CD4-positive, alpha-beta T cell treated with Interleukin-15 for 1 hour (primary cell): ENCODE measurements at places on chromosomes 6 and 20.

- no peak for DNase-seq
Measured at GRCh38 chr6:53724501-53724900, 58.9 kb upstream of the KLHL31 start.

GRCh38 chr6:87243812-87244211 is 78.6 kb upstream of the SMIM8 start:
- DNase-seq = no peak

GRCh38 chr20:34946661-34947060 is 8.9 kb downstream of the GSS start:
- no peak for DNase-seq

DNA sequence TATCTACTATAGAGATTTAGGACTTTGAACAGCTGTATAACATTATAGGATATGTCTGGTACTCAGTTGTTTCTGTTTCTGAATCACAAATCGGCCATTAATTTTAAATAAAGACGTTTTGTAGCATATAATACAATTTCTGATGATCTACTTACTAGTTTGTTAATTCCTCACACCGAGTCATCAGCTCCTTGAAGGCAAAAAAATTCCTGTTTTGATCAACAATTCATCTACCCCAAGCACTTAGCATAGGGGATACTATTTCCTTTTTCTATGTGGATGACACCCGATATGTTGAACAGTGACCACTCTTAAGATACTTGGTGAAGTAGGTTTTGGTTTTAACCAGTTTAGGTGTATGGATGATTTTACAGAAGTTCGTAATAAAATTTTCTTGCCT is 107.3 kb downstream of the NCOA3 start:
- DNase-seq = no peak

GRCh38 chr6:41200296-41200900 is 551 bp downstream of the TREML2 start:
- peak; percentile 85 for DNase-seq

DNA sequence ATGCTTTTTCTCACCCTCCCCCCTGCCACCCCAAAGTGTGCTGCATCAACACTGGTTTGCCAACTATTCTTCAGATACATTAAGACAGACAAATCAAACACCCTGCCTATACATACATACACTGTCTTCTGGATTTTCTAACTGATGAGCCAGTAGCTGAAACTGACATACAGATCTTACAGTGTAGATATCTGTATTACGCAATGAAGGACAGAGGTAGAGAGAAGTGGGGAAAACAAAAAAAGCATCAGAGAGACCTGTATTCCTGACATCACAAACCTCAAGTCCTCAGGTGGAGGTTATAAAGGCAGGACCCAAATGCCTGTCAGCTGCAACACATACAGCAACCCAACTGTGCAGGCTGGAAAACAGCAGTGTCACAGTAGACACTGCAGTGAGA is 535.4 kb downstream of the HACE1 start:
- DNase-seq = no peak

GRCh38 chr6:53487080-53487479 is 57.8 kb downstream of the GCLC start:
- DNase-seq = no peak

DNA sequence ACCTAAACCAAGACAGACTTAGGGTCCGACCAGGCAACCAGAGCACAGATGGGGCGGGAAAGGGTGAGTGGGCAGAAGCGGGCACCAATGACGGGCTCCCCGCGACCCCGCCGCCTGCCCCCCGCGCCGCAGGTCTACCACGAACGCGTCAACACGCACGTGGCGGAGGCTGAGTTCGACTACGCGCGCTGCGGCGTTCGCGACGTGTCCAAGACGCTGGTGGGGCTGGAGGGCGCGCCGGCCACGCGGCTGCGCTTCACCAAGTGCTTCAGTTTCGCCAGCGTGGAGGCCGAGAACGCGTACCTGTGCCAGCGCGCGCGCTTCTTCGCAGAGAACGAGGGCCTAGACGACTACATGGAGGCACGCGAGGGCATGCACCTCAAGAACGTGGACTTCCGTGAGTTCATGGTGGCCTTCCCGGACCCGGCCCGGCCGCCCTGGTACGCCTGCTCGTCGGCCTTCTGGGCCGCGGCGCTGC is 5.1 kb downstream of the TMEM151B start:
- no peak for DNase-seq

- no peak for DNase-seq
Measured at GRCh38 chr20:56392881-56393482, 537 bp downstream of the CSTF1 start.

- DNase-seq = no peak
Measured at GRCh38 chr6:89555031-89555430, 83.5 kb downstream of the LYRM2 start.

DNA sequence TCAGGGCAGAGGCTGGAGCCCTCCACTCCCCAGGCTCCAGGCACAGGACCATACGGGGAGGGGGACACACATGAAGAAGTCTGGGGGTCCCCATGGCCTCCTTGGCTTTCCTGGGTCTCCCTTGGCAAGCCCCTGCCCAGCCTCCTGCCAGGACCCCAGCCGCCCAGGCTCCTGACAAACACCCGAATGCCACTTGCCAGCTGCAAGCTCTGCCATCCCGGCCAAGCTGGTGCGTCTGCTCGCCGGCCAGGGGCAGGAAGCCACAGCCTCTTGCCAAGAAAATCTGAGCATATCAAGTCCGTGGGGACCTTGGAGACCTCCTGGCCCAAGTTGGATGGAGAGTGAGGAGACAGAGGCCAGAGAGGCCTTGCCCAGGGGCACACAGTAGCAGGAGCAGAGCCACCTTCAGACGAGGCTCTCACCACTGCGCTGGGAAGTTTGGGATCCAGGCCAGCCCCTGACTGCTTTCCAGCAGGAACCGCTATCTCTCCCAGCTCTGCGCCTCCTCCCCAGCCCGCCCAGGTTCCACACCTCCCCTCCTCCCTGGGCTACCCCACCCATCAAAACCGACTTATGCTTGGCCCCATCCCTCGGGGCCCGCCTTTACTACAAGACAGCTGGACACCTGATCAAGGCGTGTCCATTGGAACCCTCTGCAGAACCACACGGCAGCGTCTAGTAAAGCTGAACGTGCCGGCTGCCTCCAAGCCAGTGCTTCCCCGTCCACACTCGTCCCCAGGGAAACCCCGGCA is 80.2 kb downstream of the GRM4 start:
- DNase-seq = no peak

DNA sequence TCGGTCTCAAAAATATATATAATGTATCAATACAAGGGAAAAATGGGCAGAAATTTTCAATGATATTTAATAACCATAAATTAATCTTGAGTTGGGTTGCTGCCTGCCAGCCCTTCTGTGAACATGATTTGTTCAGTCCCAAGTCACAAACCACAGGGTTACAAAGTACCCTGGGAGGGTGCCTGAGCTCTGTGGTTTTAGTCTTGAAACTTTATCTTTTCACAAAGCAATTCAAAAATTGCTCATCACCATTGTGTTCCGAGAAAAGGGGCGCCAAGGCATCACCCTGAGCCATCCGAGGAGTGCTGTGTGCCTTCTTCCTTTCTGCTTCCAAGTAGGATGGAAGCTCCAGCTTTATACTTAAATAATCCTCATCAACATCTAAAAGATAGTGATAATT is 141.6 kb upstream of the AKAP12 start:
- DNase-seq = no peak

- DNase-seq = no peak
Measured at GRCh38 chr20:58146081-58146745, 82.2 kb downstream of the ANKRD60 start.

DNA sequence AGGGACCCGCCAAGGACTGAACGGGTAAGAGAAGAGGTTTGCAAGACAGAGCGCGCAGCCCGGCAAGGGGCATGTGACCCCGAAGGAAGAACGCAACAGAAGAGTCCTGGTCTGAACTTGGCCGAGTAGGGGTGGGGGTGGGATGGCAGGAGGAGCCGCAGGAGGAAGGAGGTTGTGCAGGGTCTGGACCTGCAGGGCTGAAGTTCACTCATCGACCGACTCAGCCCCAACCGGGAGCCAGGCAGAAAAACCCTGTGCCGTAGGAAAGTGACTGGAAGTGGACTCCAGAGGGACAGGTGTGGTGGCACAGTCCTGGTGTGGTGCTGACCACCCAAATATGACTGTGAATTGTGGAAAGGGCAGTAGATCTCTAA is 15.2 kb downstream of the ADISSP start:
- DNase-seq = no peak

DNA sequence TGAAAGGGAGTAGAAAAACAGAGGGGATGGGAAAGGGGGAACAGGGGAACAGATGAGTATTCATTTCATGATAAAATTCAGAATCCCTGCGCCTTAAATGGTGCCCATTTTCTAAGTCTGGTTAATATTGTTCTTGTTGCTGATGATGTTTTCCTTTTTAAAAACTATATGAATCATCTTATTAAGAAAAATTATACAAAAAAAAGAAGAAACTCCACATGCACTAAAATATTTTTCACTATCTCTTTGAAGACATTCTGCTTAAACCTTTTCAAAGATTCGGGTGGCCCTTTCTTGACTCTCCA is 1.1 kb upstream of the TFAP2B start:
- DNase-seq = no peak

GRCh38 chr6:145141572-145141971 is 593.7 kb downstream of the EPM2A start:
- no peak for DNase-seq

- no peak for DNase-seq
Measured at GRCh38 chr20:10985536-10985935, 311.7 kb upstream of the JAG1 start.

DNA sequence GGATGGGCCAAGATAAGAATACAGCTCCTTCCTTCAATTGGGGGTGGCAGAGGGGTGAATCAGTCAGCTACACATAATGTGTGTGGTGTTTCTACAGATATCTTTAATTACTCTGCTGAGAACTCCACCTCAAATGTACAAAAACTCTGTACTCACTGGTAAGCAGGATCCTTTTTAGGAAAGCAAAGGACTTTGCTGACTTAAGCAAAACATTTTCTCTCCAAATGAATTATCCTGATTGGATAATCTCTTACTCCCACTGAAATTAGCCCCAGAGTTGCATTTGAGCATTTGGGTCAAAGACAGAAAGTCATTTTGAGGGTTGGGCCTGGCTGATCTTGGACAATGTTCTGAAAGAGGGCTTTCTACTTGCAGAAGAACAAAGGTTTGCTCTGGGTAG is 13.4 kb downstream of the HLA-G start:
- no peak for DNase-seq

GRCh38 chr20:58652606-58653294 is 1.7 kb downstream of the STX16 start:
- no peak for DNase-seq

DNA sequence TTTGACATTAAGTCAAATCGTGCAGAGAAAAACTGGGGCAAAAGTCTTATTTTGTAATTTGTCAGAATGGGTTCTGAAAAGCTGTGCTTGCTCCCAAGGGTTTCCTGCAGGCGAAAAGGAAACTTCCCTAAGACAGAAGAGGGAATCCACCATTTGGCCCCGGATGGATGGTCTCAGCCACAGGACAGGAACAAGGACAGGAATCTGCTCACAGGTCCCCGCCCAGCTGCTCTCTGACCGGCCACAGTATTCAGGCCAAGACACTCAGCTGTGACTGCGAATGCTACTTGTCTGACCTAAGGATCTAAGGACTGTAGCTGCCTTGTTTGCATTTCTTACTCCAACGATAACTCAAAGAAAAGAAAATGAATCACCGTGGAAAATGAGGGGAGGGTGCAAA is 197.0 kb downstream of the BMP7 start:
- DNase-seq = no peak

DNA sequence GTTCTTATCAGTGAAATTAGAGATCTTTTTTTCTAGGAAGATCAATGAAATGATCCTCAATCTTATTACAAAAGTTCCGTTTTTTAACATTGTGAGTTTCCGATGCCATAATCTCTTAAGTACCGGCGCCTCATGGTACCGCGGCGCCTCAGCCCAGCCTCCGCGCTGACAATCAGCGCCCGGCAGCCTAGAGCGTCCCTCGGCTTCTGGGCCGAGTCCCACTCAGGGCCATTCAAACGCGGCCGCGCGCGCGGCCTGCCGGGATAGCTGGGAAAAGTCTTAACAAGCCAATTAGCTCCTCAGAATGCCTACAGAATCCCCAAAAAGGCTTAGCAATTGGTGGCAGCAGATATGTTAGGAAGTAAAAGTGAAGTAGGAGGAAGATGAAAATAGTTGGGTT is 204.8 kb downstream of the ADGB start:
- DNase-seq = no peak

DNA sequence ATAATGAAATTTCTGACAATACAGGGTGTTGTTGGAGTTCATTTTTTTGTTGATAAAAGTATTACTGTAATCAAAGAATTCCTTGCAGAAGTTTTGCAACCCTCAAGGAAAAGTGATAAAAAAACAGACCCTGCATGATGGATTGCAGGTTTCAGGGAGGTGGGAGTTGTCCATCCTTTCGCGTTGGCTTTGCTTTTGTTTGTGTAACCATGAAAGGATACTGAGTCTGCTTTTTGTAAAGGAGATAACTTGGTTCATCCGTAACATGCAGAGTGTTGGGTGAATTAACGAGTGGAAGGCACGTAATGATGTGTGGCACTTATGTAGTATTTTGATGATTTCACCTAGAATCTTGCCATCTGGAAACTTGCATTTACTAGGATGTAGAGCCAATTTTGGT is 23.6 kb downstream of the FOXO3 start:
- no peak for DNase-seq

- no peak for DNase-seq
Measured at GRCh38 chr6:135525594-135525993, 28.1 kb upstream of the AHI1 start.

DNA sequence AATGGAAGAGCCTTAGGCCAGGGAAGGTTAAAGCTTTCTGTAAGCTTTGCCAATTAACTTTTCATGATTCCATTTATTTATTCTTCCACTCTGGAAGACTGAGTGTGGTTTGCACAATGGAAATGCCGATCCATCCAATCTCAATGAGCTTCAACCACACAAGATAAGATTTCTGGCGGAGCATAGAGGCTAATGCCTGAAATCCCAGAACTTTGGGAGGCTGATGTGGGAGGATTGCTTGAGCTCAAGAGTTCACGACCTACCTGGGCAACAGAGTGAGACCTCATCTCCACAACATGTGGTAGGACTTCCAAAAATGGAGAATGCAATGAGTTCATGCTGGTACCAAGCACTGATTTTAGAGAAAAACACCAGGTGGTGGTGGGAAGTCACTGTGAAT is 6.2 kb downstream of the ENPP1 start:
- no peak for DNase-seq

DNA sequence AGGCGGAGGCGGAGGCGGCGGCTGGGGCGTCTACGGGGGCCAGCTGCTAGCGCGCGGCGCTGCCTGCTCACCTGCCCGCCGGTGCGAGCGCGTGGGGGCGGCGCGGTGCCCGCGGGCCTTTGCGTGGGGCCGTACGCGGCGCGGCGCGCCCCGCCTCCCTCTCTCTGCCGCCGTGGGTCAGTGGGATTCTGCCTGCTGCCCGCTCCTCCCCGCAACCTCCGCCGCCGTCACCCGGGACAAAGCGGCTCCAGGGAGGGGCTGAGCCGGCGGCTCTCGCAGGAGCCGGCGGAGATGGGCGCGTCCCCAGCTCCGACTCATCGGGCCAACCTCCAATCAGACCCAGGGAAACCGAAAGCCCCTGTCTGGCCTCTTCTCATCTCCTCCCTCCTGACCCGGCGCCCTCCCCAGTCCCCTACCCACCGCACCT is at the start of gene RCAN2:
TSS of gene RCAN2 (minus strand) at position 249 of the 427 bp plus-strand sequence.
- DNase-seq = no peak

GRCh38 chr6:166744223-166745134 is 117.4 kb upstream of the RPS6KA2 start:
- no peak for DNase-seq
